Stimulated activated CD4-positive, alpha-beta T cell treated with anti-CD3 and anti-CD28 coated beads, Interleukin-1b, Interleukin-23, amount 100 ng/mL, for 1 hour (primary cell): ENCODE measurements at places on chromosomes 3 and 15.

DNA sequence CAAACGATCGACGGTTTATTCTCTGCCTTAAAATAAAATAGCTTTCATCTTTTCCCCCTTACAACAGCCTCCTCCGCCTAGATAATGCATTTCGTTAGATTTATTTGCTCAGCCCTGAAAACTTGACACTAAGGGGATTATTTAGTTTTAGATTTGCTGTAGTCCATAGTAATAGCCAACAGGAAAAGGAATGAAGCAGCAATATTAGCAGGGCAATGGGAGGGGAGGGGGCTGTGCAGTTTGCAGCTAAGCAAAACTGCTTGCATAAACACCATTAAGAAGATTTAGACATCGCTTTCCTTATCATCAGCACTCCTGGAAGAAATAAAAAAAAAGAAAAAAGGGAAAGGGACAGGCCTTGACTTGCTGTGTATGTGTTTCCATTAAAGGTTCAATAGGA lies 286.5 kb upstream of the SOX14 start:
- DNase-seq: no peak

DNA sequence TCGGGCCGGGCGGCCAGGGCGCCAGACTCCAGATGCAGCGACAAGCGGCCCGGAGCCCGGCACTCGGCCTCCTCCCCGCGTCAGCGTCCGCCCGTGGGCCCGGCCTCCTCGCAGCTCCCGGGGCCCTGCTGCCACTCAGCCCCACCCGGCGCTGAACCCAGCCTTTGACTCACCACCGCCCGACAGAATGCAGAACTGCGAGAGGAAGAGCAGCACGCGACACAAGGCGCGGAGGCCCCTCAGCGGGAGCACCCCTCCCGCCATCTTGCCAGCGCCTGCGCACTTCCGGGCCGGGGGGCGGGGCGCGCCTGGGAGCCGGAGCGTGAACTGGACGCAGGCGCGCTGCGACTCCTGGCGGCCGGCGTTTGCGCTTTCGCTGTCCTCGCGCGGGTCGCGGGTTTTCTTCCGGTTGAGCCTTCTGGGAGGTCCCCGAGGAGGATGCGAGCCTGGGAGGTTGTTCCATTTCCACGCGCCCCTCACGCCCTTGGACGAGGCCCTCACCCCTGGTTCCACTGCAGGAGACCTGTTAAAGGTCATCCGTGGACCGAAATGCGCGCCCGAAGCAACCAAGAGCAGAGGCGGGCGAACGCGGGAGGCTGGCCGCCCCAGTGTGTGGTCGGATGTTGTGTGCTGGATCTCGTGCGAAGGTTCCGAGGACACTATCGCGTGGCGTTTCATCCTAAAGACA lies at the start of gene TM2D3:
Gene TM2D3 (minus strand): TSS at position 284 of the 688 bp plus-strand sequence. CDS start 20 bp downstream, at position 264.
- DNase-seq: peak; percentile 93

GRCh38 chr15:70054366-70054765 lies 43.4 kb downstream of the TLE3 start:
- DNase-seq: no peak

DNA sequence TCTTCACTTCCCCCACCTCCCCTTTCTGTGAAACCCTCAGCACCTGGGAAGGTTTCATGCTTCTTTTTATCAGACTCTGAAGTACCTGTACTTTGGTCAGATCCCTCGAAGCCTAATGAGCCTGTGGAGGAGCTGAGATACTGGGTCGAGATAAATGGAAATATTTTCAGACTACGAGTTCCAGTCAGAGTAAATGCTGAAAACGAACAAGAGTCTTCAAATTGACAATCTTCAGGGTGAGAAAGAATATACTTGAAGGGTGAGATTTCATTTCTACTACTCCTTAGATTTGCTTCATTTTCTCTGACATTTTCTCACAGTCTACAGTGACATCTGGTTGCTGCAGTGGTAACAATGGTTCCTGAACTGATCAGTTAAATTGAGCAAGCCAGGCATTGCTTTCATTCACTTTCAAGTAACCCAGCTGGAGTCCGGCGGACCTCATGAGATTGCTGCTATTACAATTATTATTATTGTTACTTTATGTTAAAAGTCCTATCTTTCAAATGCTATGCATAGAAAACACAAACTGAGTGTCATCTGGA lies 337.2 kb downstream of the VGLL3 start:
- DNase-seq: no peak

- DNase-seq: no peak
These were observed 35.9 kb downstream of the OXNAD1 start for GRCh38 chr3:16300881-16301359.

GRCh38 chr3:124707656-124708062 lies 22.6 kb upstream of the UMPS start:
- DNase-seq: no peak

GRCh38 chr3:168470380-168470779 lies 374.7 kb upstream of the GOLIM4 start:
- no peak for DNase-seq

DNA sequence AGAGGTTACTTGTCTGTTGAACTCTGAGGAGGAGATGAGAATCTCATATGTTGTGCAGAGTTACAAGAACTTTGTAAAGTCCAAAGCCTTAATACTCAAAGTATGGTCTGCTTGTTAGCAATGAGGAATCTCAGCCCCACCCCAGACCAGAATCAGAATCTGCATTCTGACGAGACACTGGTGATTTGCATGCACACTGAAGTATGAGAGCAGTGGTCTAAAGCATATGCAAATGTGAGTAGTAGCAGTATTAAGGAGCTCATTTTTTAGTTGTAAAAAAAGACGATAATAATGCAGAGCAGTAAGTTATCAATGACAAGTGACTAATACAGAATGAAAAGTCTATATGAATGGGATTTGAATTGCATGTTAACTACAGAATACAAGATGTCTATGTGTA lies 327.7 kb downstream of the RYR3 start:
- DNase-seq: no peak

DNA sequence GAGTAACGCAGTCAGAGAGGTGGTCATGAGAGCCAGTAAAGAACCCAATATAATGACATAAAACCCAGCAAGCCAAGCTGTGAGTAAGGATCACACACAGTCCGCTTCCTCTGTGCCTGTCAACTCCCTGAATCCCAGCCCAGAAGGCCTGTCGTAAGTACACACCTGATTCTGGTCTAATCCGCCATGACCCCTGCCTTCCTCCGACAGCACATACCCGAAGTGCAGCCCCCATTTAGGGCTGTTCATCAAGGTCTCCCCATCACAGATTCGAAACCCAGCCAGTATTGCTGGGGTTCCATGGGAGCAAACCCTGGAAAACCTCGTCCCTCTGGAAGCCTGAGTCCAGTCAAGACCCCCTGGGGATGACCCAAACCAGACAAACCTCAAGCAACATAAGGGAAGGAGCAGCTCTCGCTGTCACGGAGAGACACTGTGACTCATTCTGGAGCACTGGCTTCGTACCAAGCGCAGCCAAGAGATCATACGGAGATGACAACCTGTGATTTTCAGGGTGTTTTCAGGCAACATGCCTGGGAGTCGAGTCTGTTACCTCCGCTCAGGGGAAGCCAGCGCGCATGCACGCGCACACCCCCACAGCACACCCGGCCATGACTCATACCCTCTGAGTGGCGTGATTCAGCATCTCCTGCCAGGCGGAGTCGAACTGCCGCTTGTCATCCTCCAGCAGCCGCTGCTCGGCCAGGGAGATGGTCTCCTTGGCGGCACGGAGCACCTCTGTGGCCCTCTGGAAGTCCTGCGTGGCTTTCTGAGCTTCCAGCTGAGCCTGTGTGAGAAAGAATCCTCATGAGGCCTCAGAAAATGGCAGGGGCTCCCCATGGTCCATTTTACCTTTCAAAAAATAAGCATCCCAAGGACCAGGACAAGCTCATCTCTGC lies 63.0 kb downstream of the SH3BP5 start:
- DNase-seq: peak; percentile 74

- no peak for DNase-seq
These were observed 57.8 kb upstream of the KY start for GRCh38 chr3:134708671-134709070.

DNA sequence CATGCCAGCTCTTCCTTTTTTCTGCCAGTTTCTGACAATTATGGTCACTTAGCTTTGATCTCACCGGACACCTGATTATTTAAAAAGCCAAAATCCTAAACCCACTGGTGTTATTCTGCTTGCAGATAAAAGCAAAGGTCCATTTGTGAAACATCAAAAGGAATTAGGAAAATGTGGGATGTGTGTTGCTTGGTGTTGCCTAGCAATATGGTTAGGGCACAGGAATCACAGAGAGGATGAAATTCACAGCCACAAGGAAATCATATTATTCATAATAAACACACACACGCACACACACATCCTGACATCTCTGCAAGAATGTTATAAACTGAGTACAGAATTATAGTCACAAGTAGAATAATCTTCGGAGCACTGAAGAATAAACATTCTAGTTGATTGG lies 89.3 kb upstream of the BHLHE40 start:
- no peak for DNase-seq

- DNase-seq: no peak
These were observed 7.8 kb downstream of the FEZF2 start for GRCh38 chr3:62365391-62366125.

DNA sequence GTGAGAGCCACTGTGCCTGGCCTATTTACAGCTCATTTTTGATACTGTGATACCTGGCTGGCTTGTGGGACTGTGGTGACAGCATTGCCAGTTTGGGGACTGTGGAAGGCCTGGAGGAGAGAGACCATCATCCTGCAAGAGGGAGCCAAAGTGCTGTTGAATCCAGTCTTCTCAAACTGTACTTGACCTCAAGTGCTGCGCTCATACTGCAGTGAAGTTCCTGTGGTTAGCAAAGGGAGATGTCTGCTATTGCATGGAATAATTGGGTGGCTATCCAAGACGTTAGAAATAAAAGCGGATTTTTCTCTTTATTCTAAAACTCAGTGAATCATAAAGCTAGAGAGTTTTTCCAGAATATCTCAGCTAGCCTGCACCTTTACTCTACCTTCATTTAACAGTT lies 83.4 kb downstream of the CCK start:
- DNase-seq: no peak

GRCh38 chr3:29324180-29324651 lies 43.3 kb downstream of the RBMS3 start:
- no peak for DNase-seq
